ENCODE measurements at places on chromosomes 16 and 17. TPM values are rescaled to one million over a fixed set of nuclear protein-coding genes. Genes with fewer than 3 reads are reported as not detected.

Gene CASKIN2
- polyA plus RNA-seq: 0.22 TPM

Gene C1QTNF8
- not detected for polyA plus RNA-seq

Gene LRRC37A
- 2.1 TPM for polyA plus RNA-seq

Gene NPIPB4
- 0.17 TPM for polyA plus RNA-seq

DNA sequence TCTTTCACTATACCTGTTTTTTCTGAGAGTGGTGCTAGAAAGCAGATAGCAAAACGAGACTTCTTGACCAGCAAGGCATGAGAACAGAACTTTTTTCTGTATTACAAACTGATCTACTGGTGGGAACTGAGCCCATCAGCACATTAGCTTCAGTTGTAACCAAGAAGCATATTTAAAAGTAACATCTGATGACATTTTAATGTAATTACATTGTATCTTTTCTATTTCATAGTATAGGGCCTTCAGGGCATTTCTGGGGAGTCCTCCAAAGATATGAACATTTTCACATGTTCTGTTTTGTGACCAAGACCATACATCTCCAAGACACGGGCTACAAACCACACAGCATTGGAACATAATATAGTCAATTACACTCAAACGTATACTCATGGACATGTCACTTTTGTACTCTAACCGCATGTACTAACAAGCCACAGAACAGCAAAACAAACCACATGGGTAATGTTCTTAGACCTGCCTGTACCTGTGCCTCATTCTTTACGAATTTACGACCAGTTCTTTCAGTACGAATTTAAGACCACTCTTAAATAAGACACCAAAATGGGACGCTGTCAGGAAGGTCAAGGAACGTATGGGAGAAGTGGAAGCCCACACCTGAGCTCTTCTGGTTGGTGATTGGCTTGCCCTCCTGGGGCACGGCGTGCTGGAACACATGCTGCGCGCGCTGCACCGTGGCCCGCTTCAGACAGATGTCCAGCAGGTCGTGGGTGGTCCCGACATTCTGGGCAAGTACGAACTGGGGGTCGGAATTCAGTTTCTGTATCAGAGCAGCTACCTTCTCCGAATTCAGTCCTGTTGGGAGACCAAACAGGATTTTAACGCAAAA, 825 bp downstream of the BLMH start:
- H3K4me1 ChIP-seq: peaks cover 21% of the 10 kb centered on the region
- peak overlapping the region; percentile 93 for H3K4me3 ChIP-seq
- H3K27me3 ChIP-seq: peaks cover 9% of the 10 kb centered on the region
- DNase-seq: peak; percentile 3
- H3K36me3 ChIP-seq: peaks cover 17% of the 10 kb centered on the region

DNA sequence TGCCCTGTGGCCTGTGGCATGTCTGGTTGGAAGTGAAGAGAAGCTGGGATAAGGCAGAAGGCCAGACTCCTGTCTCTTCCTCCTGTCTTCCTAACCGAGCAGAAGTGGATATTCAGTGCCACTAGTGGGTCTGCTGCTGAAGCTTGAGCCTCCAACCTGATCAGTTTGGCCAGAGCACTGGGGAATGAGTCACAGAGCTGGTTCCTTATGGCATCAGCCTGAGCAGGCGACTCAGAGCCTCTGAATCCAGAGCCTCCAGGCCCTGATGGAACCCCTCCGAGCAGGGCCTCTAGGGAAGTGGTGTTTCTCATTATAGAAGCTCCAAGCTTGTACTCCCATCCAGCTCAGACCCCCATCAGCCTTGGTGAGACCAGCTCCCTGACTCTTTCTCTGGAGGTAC, 2.0 kb downstream of the WSCD1 start:
- peaks cover 55% of the 10 kb centered on the region for H3K27me3 ChIP-seq
- H3K36me3 ChIP-seq: no peaks in the 10 kb centered on the region

- no peak overlapping the region for H3K27ac ChIP-seq
- H3K36me3 ChIP-seq: no peaks in the 10 kb centered on the region
- no peak for DNase-seq
- no peaks in the 10 kb centered on the region for H3K27me3 ChIP-seq
Measured at GRCh38 chr17:349666-350065, 2.9 kb downstream of the RPH3AL start.

DNA sequence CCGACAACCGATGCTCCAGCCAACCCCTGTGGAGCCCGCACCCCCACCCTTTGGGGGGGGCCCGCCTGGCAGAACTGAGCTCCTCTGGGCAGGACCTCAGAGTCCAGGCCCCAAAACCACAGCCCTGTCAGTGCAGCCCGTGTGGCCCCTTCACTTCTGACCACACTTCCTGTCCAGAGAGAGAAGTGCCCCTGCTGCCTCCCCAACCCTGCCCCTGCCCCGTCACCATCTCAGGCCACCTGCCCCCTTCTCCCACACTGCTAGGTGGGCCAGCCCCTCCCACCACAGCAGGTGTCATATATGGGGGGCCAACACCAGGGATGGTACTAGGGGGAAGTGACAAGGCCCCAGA, 17.9 kb downstream of the NGFR start:
- H3K27me3 ChIP-seq: peaks cover 10% of the 10 kb centered on the region
- H3K27ac ChIP-seq: no peak overlapping the region
- no peak overlapping the region for H3K4me3 ChIP-seq

DNA sequence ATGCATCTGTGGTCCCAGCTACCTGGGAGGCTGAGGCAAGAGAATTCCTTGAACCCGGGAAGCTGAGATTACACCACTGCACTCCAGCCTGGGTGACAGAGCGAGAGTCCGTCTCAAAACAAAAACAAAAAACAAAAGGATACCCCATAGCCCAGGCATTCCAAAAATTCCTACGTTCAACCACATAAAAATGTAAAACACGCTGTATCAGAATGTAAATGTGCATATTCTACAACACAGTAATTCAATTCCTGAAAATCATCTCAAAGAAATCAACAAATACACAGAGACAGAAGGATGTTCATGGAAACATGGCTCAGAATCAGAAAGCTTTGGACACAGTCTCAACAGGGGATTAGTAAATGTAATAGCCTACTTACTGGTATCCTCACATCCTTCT, 33.0 kb downstream of the COG7 start:
- H3K27ac ChIP-seq: no peak overlapping the region
- H3K4me1 ChIP-seq: no peaks in the 10 kb centered on the region
- H3K4me3 ChIP-seq: no peak overlapping the region
- peaks cover 70% of the 10 kb centered on the region for H3K36me3 ChIP-seq
- DNase-seq: no peak

DNA sequence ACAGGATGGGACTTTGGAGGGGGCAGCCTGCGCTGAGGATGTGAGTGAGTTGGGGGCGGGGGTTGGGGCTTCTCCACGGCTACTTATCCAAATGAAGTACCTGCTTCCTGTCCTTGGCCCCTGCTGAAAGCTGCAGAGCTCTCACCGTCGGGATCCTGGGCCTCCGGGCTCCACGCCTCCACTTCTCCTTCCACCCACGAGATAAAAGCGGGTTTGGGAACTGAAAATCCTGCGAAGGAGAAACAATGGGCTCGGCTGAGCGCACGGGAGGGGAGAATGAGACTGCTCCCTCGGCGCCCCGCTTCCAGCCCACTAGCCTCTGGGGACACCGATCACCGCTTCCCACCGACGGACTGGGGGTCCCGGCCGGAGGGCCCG, 486 bp downstream of the ZNF785 start:
- peak overlapping the region; percentile 39 for H3K27ac ChIP-seq
- no peak for DNase-seq
- H3K36me3 ChIP-seq: peaks cover 21% of the 10 kb centered on the region
- H3K4me3 ChIP-seq: peak overlapping the region; percentile 59
- H3K27me3 ChIP-seq: no peaks in the 10 kb centered on the region

DNA sequence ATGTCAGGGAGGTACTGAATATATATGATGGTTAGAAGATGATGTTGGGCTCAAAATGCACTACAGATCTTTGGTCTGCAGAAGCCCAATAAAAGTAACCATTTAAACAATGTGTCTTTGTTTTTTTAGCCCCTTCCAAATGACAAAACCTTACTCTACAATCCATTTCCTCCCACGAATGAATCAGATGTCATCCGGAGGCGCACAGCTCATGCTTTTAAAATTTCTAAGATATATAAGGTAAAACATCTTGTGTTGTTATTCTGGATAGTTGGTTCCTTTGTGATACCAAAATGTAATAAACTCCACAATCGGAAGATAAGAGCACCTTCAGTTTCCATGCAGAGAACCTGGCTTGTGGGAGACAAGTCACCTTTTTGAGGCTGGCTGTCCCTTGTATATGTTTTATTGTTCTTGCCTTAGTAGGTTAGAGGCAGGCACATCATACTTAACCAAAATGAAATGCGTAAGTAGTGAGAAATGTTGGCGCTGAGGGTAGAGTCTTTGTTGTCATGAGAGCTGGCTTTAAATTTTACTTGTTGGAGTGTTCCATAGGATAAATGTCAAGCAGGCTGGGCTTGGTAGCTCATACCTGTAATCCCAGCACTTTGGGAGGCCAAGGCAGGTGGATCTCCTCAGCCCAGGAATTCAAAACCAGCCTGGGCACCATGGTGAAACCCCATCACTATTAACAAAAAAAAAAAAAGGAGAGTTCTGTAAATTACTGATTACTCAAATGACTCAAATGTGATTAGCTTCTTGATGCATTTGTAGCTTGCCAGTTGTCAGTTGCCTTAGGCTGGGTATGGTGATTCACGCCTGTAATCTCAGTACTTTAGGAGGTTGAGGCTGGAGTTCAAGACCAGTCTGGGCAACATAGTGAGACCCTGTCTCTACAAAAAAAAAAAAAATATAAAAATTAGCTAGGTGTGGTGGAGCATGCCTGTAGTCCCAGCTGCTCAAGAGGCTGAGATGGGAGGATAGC, 19.7 kb upstream of the SNTB2 start:
- no peak overlapping the region for H3K4me3 ChIP-seq
- peaks cover 15% of the 10 kb centered on the region for H3K4me1 ChIP-seq
- peaks cover 43% of the 10 kb centered on the region for H3K36me3 ChIP-seq
- no peak for DNase-seq
- H3K27me3 ChIP-seq: no peaks in the 10 kb centered on the region

DNA sequence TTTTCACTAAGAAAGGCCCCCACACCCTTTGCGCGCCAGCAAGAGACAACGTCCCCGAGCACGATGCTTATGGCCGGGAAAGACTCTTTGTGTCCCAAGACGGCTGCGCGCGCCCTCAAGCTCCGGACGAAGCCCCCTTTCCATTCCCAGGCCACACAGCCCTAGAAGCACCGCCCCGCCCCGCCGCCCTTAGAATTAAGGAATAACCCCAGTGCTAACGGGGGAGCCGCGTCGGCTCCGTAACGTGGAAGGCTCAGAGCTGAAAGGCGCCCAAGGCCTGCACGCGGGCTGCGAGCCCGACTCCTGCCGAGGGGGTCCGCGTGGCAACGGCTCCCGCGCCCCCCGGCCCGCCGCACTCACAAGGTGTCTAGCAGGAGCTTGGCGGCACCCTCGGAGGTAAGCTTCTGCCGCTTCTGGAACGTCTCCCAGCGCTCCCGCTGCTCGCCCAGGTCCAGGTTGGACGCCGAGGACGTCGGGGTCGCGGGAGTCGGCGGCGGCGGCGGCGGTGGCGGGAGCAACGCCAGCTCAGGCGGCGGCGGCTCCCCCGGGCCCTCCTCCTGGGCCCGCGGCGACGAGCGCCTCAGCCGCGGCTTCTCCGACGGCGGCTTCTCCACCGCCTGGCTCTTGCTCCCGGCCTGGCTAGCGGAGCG, 477 bp downstream of the CENPV start:
- no peak overlapping the region for H3K27ac ChIP-seq
- H3K4me3 ChIP-seq: peak overlapping the region; percentile 33
- H3K4me1 ChIP-seq: peaks cover 18% of the 10 kb centered on the region
- peaks cover 33% of the 10 kb centered on the region for H3K27me3 ChIP-seq

GRCh38 chr17:42153919-42154742, 658 bp downstream of the RAB5C start:
- peak overlapping the region; percentile 88 for H3K4me3 ChIP-seq
- H3K27ac ChIP-seq: peak overlapping the region; percentile 78
- DNase-seq: peak; percentile 76

- no peak overlapping the region for H3K4me3 ChIP-seq
- H3K27me3 ChIP-seq: no peaks in the 10 kb centered on the region
- no peaks in the 10 kb centered on the region for H3K4me1 ChIP-seq
Measured at GRCh38 chr16:89045181-89045815, 48.4 kb upstream of the ACSF3 start.

- no peaks in the 10 kb centered on the region for H3K4me1 ChIP-seq
- no peak overlapping the region for H3K4me3 ChIP-seq
- no peak for DNase-seq
- no peak overlapping the region for H3K27ac ChIP-seq
- H3K36me3 ChIP-seq: peaks cover 2% of the 10 kb centered on the region
Measured at GRCh38 chr17:27570578-27570914, 60.4 kb upstream of the LGALS9 start.

DNA sequence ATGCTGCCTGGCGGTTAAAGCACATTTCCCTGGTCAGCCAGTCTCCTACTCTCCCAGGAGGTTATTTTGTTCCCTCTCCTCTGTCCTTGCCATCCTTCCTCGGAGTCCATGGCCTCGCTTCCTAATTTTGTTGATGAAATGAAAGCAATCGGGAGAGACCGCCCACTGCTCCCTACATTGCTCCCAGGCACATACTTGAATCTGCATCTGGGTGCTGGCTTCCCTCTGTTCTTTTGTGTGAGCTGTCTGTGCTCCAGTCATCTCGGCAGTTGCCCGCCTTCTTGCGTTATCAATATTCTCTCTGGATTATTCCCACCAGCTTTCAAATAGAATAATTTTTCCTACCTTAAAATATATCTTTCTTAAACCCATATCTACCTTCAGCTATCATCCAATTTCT, 11.1 kb downstream of the KRT23 start:
- H3K36me3 ChIP-seq: no peaks in the 10 kb centered on the region
- H3K27ac ChIP-seq: no peak overlapping the region

DNA sequence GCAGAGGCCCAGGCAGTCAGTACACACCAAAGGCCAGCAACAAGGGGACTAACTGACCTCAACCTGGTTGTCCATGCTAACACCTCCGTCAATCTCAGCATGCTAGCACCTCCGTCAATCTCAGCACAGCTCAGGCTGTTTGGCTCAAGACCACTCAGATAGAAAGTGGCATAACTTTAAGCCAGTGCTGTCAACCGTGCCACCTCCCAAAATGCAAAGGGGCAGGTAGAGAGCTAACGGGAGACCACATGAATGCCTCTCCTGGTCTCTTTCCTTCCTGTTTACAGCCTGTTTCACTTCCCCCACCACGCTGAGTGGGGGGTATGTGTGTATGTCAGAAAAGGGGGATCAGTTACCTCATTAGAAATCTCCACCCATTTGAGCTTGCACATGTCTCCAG, 3.3 kb downstream of the UBTF start:
- DNase-seq: no peak
- no peak overlapping the region for H3K27ac ChIP-seq
- H3K36me3 ChIP-seq: peaks cover 34% of the 10 kb centered on the region
- H3K4me3 ChIP-seq: no peak overlapping the region

- DNase-seq: no peak
- peaks cover 14% of the 10 kb centered on the region for H3K4me1 ChIP-seq
- peaks cover 26% of the 10 kb centered on the region for H3K36me3 ChIP-seq
- H3K4me3 ChIP-seq: no peak overlapping the region
- H3K27me3 ChIP-seq: no peaks in the 10 kb centered on the region
Measured at GRCh38 chr17:77184474-77184873, 43.7 kb downstream of the SEC14L1 start.

DNA sequence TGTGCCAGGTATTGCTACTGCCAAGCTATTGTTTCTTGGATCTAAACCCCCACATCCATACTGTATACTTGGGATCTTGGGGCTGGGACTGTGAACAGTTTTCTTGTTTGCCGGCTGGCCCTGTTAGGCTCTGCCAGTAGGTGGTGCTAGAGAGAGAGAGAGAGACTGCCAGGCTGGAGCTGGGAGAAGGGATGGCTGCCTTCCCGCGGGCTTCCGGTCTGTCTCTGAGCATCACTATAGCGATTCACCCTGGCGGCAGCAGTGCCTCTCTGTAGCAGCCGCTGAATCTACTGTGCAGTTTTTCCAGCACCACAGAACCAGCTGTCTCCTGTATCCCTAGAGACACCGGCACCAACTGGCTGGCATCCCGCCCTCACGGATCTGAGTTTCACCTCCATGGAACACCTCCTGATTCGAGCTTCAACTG, 201.2 kb downstream of the UTP18 start:
- no peak overlapping the region for H3K4me3 ChIP-seq
- H3K36me3 ChIP-seq: no peaks in the 10 kb centered on the region

Data from CD14-positive monocyte (primary cell).